Osteocyte (in vitro differentiated cells): ENCODE measurements at places on chromosomes 1 and 21. TPM values are rescaled to one million over a fixed set of nuclear protein-coding genes. Genes with fewer than 3 reads are reported as not detected.
A peak's percentile ranks its signal among the peaks of the same experiment; 100 is the strongest.

NUDT4B gene
- 0.68 TPM in 1 of 2 replicates, not detected in the other for total RNA-seq

LEMD1 gene
- total RNA-seq, result not detected in 2 replicates

SH2D2A gene
- not detected in 2 replicates for total RNA-seq

TRAF3IP3 gene
- not detected in 2 replicates for total RNA-seq

RORC gene
- total RNA-seq, result not detected in 2 replicates

BCL2L15 gene
- total RNA-seq, result 0.81 and 1.6 TPM in 2 replicates

DMBX1 gene
- not detected in 2 replicates for total RNA-seq

ZFP69 gene
- total RNA-seq, result 3.7 and 4.9 TPM in 2 replicates

ADCY10 gene
- 0.10 and 0.94 TPM in 2 replicates for total RNA-seq

SEMA6C gene
- total RNA-seq, result 24.7 and 28.2 TPM in 2 replicates

HAO2 gene
- not detected in 2 replicates for total RNA-seq

ILDR2 gene
- total RNA-seq, result 0.16 TPM in 1 of 2 replicates, not detected in the other

CRP gene
- not detected in 2 replicates for total RNA-seq

SAMD11 gene
- total RNA-seq, result 16.6 and 19.5 TPM in 2 replicates

PGM1 gene
- 34.9 and 35.5 TPM in 2 replicates for total RNA-seq

ATAD3C gene
- total RNA-seq, result 0.27 and 0.44 TPM in 2 replicates

SPRR5 gene
- total RNA-seq, result not detected in 2 replicates

NTMT2 gene
- not detected in 2 replicates for total RNA-seq

GRCh38 chr1:203197625-203198024 lies 11.1 kb upstream of the CHI3L1 start:
- no peak for DNase-seq

DNA sequence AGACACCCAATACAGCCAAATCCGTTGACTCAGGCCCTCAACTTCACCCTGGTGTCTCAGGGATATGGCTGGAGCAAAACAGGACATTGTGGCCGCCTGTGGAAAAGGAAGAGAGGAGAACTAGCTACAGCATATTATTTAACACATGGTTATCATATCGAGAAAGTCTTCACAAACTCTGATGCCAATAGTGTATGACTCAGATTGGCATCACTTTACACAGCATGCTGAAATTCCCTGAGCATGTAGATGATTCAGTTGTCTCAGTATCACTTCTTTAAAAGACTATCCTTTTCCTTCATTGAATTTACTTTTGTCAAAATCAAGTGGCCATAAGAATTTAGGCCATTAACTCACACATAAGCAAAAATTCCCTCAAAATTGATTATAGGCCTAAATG lies 20.1 kb downstream of the HSD3B2 start:
- DNase-seq, result no peak

GRCh38 chr1:201715351-201715750 lies 113.6 kb upstream of the IPO9 start:
- DNase-seq, result no peak

GRCh38 chr1:154712166-154712810 lies 104.3 kb upstream of the ADAR start:
- DNase-seq, result no peak

GRCh38 chr1:245549996-245550719 lies 395.4 kb downstream of the KIF26B start:
- no peak for DNase-seq

- DNase-seq, result no peak
These were observed 65.7 kb downstream of the SDC3 start for GRCh38 chr1:30842697-30843354.

DNA sequence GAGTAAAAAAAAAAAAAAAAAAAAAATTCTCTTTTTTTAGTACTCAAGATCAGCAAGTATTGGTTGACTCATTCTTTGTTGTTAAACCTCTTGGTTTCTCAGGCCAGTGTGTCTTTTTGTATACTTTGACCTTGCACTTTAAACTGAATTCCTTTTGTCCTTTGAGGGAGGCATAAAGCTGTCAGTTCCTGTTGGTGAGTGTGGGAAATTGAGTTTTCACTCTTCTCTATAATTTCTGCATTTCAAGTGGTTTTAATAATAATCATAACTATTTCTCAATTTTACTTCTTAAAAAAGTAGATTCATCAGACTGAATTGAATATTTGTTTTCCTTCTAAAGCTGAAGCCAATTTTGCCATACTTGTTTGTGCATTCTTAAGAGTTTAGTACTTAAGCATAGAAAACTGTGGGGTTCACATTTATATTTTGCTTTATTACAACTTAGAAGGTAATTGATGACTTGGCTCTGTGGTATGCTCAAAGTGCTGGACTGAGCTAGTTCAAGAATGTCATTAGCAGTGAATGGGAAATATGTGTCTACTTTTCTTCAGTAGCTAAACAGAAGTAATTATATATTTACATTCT lies 43.4 kb downstream of the ITSN1 start:
- no peak for DNase-seq

DNA sequence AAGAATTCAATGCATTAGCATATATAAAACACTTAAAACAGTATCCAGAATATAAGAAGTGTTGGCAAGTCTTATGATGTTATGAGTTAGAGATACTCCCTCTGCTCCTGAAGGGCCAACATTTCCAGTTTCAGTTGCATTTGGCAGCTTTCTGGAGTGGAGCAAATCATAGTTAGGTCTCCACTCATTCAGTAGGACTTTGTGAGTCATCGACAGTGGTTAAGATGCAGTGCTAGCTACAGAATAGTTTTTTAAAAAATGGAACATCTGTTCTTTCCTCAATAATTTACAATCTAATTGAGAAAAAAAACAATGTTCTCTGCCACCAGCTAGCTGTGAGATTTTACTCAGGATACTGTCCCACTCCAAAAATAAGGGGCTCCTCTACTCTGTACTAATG lies 389.1 kb downstream of the HLX start:
- no peak for DNase-seq

GRCh38 chr1:20830378-20830777 lies 43.3 kb upstream of the HP1BP3 start:
- DNase-seq, result no peak

DNA sequence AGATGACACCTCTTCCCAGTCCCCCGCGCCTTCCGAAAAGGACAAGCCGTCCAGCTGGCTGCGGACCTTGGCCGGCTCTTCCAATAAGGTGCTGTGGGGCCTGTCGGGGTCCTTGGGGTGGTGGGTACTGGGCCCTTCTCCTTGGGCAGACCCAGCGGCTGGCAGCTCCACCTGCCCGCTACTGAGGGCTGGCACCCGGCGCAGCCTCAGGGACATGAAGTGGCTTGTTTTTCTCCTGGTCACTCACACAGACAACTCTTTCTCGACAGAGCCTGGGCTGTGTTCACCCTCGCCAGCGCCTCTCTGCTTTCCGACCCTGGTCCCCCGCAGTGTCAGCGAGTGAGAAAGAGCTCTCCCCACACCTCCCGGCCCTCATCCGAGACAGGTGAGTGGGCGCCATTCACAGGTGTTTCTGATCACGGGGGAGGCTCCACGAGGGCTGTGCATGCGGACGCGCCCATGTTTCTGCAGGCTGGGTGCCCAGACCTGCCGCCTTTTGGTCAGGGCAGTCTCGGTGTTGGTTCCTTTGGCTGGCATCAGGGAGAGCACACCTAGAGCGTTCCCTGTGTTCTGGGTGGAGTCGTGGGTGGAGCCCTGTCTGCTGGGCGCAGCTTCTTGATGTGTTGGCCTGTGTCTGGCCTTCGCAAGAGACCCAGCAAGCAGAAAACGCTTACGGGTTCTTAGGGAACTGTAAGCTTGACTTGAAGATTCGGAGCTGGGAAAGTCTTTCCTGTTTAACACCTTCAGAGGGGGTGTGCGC lies 75.1 kb downstream of the SKI start:
- no peak for DNase-seq

- no peak for DNase-seq
These were observed 227.8 kb downstream of the PTGER3 start for GRCh38 chr1:70819785-70820184.

DNA sequence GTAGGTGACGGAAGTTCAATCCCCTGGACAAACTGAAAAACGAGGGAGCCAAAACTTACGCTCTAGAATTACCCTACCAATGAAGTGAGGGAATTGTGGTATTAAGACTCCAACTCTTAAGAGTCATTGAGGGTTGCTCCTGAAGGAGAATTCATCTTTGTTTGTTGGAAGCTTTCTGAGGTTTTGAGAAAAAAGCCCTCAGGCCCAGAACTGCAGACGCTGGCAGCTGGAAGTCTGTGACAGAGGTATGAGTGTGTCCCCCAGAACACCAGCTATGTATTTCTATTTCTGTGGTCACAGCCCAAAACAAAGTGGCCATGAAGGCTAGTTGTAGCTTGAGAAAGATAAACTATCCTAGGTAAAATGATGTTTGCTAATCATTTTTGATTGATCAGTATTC lies 438.8 kb upstream of the B3GALT2 start:
- no peak for DNase-seq

- DNase-seq, result peak; percentile 68
These were observed 304.3 kb downstream of the MATN1 start for GRCh38 chr1:30418939-30419720.

GRCh38 chr1:174971902-174972301 lies 27.8 kb upstream of the CACYBP start:
- DNase-seq, result no peak

- no peak for DNase-seq
These were observed at the start of gene PGLYRP3 for GRCh38 chr1:153312570-153313186. Gene PGLYRP3 (minus strand): TSS chr1:153312952. CDS start chr1:153310665, 2,287 bp downstream.

GRCh38 chr1:6554907-6555778 lies at the start of gene TAS1R1:
Gene TAS1R1 (plus strand): TSS chr1:6555307. CDS start chr1:6555374, 67 bp downstream.
- DNase-seq, result no peak

DNA sequence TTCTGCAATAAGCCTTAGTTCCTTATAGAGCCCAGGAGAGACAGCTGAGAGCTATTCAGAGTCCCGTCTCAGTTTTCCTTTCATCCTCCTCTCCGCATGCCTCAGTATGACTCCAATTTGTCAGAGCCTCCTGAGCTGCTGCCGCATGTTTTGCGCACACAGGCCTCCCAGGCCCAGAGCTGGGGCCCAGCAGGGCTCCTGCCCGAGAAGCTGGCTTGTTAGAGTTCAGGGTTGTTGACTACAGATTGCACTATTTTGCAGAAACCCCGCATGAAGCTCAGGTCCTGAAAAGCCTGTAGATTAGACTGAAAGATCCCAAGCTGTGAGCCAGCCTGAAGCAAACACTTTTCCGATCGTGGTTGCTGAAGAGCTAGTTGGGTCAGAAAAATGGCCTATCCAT lies 51.5 kb downstream of the IGSF5 start:
- no peak for DNase-seq

DNA sequence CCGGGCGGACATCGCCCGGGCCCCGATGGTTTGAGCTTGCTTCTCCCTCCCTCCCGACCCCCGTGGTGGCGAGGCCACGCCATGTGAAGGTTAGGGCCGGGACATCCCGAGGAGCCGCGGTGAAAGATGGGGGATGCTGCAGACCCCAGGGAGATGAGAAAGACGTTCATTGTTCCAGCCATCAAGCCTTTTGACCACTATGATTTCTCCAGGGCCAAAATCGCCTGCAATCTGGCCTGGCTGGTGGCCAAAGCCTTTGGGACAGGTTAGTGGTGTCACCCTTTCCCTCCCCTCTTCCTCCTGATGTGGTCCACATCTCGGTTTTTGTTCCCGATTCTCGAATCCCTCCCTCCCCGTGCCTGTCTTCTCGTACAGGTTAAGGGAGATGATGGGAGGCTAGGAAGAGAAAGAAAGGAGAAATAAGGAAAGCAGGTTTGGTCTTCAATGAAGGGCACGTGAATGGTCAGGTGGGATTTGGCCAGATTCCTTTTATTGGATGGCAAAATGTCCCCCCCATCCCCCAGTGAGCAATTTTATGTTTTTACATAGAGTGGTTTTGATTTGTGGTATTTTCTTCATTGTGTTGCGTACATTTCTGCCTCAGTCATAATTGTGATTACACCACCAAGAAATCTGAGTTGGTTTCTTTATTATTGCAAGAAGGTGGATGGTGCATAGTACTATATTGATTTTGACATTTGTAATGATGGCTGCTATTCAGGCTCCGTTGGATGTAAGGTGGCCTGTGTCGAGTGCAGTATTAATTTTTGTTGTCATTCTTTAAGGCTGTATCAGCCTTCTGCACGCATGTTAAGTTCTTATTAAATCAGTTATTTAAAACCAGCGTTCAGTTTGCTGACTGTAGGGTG lies 1.2 kb downstream of the CAMSAP2 start:
- no peak for DNase-seq

- DNase-seq, result no peak
These were observed 890.9 kb downstream of the LRRIQ3 start for GRCh38 chr1:73306899-73307555.

DNA sequence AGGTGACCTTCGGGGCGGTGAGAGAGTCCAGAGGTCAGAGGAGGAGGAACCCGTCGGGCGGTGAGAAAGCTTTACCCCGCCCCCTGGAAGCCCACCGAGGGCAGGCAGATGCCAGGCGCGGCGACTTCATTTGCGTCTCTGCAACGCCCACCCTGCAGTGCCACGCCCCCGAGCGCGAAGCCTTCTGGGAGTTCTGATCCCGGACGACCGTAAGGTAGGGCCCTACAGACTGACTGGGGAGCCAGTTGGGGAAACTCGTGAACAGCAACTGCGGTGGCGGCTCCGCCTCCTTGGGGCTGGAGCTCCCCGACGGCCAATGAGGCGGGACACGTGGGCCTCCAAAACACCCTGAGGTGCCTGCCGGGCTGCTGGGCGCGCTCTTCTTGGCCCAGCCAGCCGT lies 46.0 kb upstream of the EDARADD start:
- no peak for DNase-seq

GRCh38 chr21:40947713-40948112 lies 100.8 kb upstream of the DSCAM start:
- DNase-seq, result no peak

GRCh38 chr1:107776900-107777663 lies 187.9 kb downstream of the VAV3 start:
- DNase-seq, result no peak

- DNase-seq, result no peak
These were observed 220.0 kb downstream of the FGGY start for GRCh38 chr1:59516881-59517280.

- DNase-seq, result no peak
These were observed 22.1 kb upstream of the KCNA10 start for GRCh38 chr1:110540891-110541685.

DNA sequence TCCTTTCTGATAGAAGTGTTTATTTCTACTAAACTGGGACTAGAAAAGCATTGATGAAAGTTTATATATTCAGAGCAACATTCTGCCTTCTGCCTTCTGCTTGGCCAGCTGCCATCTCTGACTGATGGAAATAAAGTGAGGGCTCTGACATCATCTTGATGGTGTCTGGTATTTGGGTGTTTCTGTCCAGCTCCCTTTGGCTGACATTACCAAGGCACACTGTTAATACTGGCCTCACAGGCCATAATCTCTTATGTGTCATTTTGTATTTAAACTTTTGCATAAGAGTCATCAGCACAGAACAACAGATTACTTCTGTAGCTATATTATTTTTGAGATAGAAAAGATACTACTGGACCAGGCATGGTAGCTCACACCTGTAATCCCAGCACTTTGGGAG lies 216.9 kb downstream of the RYR2 start:
- DNase-seq, result no peak

- peak; percentile 90 for DNase-seq
These were observed 2.2 kb downstream of the JUN start for GRCh38 chr1:58781541-58782177.
